ENCODE measurements at places on chromosomes 12 and 14. TPM values are rescaled to one million over a fixed set of nuclear protein-coding genes. Genes with fewer than 3 reads are reported as not detected.

Gene RIMKLB
- total RNA-seq: 24.0 TPM

Gene RERG
- 0.28 TPM for total RNA-seq

Gene ACRBP
- 0.28 TPM for total RNA-seq

Gene TEDC1
- total RNA-seq: 1.8 TPM

Gene FAM90A1
- total RNA-seq: under 0.01 TPM

Gene PTGES3
- total RNA-seq: 33.1 TPM

Data from smooth muscle cell of bladder (primary cell).